ENCODE measurements at places on chromosomes 7 and 10.

- no peak for DNase-seq
These were observed 33.2 kb upstream of the MXI1 start for GRCh38 chr10:110174201-110174600.

DNA sequence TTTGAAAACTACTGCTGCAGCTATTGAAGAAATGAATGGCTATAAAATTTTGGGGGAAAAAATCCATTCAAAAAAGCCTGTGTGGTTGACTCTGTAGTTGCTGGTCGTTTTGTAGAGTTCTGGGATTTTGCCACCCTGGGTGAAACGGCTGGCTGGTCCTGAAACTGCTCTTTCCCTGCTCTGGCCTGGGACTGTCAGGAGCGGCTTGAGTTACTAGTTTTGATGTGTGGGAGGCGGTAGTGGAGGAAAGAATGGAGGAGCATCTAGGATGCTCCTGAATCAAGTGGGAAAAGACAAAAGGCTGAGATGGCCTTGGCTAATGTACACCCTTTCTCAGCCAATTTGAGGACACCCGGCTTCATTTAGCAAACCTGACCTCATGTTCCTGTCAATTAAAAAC, 72.5 kb downstream of the ZNF365 start:
- no peak for DNase-seq

- DNase-seq = no peak
These were observed 9.2 kb upstream of the SVIL start for GRCh38 chr10:29643771-29644501.

DNA sequence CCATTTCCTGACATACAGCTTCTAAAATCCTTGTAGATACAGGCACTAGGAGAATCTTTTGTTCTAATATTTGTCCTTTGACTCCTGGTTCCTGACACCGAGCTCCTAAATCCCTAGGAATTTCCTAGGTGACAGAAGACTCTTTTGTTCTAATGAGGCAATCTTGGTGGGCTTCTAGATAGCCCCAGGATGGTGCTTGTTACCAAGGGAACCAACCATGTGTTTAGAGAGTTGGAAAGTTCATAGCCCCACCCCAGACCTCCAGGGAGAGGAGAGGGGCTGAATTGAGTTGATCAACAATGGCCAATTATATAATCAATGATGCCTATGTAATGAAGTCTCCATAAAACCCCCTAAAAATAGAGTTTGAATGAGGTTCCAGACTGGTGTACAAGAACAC, 145.1 kb downstream of the JMJD1C start:
- no peak for DNase-seq

DNA sequence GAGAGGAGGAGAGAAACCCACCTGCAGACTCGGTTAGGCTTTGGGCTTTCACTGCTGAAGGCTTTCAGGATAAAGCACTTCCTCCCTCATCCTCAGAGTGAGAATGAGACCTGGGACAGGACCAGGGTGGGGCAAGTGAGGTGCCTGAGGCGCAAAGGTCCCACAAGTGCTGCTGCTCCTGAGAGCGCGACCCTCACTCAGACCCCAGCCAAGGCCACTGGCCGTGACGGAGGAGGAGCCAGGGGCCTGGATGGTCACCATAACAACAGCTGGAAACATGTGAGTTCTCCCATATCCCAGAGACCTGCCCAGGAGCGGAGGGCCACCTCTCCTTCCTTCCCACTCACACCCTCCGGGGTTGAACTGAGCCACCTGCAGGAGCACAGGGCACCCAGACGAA, 46.9 kb upstream of the MKRN1 start:
- no peak for DNase-seq

DNA sequence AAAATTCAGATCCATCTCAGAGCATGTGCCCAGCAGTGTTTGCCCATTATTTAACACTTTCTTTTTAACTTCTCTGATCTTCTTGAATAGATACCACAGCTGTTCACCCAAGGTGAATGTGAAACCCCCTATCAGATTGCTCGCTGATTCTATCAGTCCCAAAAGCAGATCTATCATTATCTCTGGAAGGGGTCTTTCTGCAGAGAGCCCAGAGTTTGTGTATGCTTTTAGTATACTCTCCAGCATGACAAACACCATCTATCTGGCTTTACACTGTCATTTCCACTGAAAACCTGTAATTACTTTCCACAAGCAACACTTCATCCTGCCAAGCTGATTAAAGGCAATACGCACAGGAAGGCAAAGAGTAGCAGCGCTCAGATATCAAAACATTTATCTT, 168.2 kb downstream of the CACNA2D1 start:
- peak; percentile 41 for DNase-seq

DNA sequence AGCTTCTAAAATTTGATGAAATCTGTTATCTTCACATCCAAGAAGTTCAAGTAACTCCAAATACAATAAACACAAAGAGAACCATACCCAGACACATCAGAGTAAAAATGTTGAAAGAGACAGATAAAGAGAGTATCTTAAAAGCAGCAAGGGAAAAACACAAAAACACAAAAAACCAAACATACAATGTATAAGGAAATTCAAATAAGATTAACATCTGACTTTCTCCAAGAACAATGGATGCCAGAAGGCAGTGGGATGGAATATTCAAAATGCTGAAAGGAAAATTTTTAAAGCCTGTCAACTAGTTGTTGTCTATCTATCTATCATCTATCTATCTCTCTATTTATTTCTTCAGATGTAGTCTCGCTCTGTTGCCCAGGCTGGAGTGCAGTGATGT, 72.4 kb upstream of the MKLN1 start:
- DNase-seq = no peak

GRCh38 chr10:96964131-96964530, 132.0 kb downstream of the LCOR start:
- no peak for DNase-seq

Measured in NCI-H1105 (cell line).